ENCODE measurements at places on chromosomes 5 and 9.

- DNase-seq = no peak
Observed at GRCh38 chr5:58716713-58717112, 133.8 kb downstream of the RAB3C start.

DNA sequence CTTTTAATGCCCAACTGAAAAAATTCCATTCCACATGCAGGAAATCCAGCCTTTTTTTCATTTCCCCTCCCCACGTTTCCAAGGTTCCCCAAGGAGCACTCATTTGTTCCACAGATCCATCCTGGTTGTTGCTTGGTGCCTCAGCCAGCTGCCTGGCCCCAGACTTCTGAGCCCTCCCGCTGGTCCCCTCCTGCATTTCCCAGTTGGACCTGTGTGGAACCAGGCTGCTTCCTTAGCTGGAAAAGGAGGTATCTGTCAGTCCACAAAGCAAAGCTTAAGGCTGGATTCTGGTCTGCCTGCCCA, 44.8 kb downstream of the ANGPTL2 start:
- DNase-seq = no peak

GRCh38 chr5:54823006-54823405, 162.4 kb downstream of the ESM1 start:
- DNase-seq = no peak

DNA sequence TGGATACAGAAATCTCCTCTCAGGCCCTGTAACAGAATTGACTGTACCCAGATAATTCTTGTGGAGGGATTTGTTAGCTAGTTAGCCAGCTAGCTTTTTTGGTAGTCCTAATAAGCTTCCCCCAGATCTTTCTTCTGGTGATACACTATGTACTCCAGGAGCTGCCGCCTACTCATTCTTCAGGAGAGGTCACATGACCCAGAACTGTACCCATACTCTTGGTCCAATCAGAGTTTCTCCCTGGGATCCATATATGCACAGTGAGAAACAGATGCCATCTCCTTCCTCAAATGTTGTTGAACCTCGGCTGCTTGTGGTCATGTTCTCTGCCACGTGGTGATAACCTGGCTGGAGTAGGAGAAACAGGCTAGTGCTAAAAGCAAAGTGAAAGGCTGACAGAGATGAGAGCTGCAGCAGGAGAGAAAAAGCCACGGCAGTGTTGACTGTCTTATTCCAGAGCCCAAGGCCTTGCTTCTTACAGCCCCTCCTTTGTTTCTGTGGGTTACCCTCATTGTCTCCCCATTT, 123.0 kb upstream of the RFX3 start:
- DNase-seq = no peak

GRCh38 chr5:26237489-26237888, 800.9 kb downstream of the CDH9 start:
- no peak for DNase-seq
